Stimulated activated CD8-positive, alpha-beta memory T cell treated with anti-CD3 and anti-CD28 coated beads, Interleukin-4, amount 100 ng/mL, for 4 hours (primary cell): ENCODE measurements at places on chromosomes 1 and 21.

- DNase-seq: no peak
These were observed 35.9 kb upstream of the PDE9A start for GRCh38 chr21:42617486-42617885.

- DNase-seq: no peak
These were observed 9.2 kb upstream of the OR2G2 start for GRCh38 chr1:247578946-247579460.

DNA sequence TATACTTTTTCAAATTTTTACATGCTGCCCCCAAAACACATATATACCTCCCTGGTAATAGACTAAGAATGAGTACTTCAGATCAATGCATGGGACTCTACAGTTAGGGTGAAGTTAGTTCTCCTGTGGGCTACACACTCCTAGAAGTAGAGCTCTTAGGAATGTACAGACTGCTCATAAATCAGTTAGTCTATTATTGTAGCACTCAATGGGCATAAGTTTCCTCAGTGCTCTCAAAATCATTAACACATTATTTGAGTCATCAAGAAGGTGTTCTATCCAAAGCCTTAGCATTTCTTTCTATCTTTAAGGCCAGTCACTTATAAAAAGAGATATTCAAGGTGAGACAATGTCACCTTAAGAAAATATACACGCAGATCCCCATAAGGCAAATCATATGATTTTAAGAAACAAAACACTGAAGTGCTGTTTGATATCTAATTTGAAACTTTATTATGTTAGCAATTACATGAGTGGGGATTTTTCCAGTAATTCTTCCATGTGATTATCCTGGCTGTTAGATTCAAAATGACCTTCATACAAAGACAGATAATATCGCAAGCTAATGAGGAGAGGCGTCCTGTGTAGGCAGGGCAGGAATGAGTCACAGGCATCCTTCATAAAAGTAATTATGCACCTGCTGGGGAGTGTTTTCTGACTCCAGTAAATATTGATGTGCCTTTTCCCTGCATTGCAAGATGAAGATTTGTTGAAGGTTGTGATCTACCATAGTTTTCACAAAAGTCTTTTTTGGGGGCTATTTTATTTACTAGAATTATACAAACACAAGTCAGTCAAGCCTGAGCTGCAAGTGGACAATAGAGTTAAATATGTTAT lies 167.2 kb upstream of the ATP1B1 start:
- DNase-seq: no peak

GRCh38 chr21:42799516-42799915 lies 79.8 kb downstream of the WDR4 start:
- DNase-seq: no peak

DNA sequence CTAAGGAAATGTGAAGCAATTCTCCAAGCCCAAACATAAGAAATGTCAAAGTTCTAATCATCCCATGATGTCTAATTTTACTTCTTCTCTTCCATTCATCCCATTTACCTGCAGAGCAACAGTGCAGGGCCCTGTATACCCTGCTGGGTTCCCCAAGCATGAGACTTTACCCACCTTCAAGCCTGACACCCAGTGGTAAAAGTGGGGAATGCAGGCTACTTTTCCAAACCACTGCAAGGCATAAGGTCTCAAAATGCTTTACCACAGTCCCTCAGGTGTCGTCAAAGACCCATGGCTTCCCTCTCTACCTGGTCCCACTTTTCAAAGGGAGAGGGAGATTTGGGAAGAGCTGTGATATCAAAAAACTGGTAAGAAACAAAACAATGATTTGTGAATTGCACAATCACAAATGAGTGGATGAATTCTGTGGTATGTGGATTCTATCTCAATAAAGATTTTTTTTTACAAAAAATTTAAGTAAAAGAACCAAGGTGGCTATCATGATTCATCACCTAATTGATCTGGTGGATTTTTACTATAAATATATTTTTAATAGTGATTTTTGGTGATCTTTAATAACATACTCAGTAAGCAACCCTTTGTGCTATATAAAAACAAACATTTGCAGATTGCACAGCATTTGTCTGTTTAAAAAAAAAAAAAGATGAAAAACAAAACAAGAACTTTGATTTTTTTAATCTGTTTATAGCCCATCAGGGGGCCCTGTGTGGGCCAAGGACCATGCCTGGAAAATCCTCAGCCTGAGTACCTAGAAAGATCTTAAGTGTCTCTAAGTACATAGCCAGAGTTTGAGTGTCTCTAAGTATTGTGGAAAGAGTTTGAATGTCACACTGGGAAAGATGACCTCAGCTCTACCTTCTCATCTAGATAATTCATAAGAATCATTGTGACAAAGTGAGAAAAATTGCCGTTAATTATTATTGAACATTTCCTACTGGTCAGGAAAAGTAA lies 73.1 kb upstream of the GJB5 start:
- DNase-seq: peak; percentile 19

- no peak for DNase-seq
These were observed 1.2 kb downstream of the CLSPN start for GRCh38 chr1:35768350-35769187.

DNA sequence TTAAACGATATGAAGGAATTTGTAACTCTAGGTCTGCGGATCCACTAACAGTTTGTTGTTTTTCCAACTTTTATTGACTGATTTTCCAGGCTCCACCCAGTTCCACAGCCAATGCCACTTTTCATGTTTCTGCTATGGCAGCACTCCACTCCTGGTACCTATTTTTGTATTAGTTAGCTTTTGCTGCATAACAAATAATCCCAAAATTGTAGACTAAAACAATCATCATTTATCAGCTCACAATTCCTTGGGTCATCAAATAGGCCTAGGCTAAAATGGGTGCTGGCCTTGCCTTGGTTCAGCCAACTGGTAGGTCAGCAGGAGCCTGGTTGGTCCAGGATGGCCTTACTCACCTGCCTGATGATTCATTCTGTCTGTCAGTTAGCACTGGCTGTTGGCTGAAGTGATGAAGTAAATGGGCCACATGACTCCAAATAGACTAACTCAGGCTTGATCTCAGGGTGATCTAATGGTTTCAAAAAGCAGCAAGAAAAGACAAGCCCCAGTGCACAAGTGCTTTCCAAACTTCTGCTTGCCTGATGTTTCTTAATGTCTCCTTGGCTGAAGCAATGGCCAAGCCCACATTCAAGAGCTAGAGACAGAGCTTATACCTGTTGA lies 3.2 kb upstream of the C8B start:
- no peak for DNase-seq

DNA sequence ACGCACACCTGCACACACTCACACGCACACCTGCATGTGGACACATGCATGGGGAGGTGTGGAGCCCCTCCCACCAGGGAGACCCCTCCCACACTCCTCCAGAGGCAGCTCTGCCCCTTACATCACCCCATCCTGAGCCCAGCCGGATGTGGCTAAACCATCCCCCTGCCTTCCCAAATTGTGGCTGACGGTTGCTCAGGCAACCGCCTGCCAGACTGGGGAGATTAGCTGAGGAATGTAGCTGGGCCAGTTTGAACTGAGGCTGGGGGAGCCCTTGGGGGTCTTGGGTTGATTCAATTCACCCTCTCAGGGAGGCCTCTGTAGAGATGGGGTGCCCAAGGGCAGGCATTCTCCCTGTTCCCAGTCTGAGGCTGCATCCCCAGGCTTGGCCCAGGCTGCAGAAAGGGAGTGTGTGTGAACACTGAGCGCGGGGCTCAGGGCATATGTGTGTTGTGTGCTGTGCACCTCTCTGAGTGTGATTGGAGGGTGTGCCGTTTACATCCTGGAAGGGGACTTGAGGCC lies 12.9 kb downstream of the PTPRU start:
- no peak for DNase-seq

- DNase-seq: no peak
These were observed 101.3 kb upstream of the C1orf21 start for GRCh38 chr1:184285401-184286087.

DNA sequence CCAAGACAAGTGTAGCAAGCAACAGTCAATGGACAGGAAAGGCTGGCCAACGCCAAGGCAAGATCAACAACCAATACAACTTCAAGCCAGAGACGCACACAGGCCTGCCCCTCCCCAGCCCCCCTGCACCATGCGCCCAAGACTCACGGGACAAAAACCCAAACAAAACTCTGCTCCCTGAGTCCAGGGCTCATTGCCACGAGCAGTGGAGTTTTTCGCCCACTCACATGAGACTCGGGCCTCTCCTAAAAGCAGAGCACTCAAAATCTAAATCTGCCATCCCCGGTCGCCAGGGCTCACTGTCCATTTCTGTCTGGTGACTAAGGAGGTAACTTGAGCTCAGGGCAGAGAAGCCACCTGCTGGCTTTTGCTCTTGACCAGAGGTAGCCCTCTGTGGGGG lies 174.8 kb downstream of the CLIC6 start:
- DNase-seq: no peak

GRCh38 chr1:198535631-198536030 lies 4.8 kb downstream of the ATP6V1G3 start:
- DNase-seq: no peak

GRCh38 chr1:245156736-245157505 lies 2.1 kb downstream of the KIF26B start:
- no peak for DNase-seq

- DNase-seq: no peak
These were observed 12.1 kb downstream of the EPHA10 start for GRCh38 chr1:37752583-37753471.
